Motor neuron (in vitro differentiated cells): ENCODE measurements at places on chromosomes 11 and 22.

DNA sequence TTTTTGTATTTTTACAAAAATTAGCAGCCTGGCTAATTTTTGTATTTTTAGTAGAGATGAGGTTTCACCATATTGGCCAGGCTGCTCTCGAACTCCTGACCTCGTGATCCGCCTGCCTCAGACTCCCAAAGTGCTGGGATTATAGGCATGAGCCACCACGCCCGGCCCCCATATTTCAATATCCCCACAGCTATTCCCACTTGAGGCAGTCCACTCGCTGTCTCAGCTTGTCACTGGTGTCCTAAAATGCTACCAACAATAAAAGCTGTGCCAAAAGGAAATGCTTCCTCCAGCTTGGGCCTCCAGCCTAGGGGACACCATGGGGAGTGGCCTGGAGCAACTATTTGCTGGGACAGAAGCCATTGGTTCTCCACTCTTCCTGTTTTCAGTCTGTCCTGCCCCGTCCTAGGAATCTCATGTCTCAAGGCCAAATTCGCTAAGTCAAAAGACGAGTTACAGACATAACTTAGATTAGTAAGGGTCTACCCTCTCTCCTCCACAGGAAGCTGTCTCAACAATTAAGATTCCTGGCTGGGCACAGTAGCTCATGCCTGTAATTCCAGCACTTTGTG, 7.3 kb upstream of the SPINDOC start:
- ATAC-seq, result no peak

DNA sequence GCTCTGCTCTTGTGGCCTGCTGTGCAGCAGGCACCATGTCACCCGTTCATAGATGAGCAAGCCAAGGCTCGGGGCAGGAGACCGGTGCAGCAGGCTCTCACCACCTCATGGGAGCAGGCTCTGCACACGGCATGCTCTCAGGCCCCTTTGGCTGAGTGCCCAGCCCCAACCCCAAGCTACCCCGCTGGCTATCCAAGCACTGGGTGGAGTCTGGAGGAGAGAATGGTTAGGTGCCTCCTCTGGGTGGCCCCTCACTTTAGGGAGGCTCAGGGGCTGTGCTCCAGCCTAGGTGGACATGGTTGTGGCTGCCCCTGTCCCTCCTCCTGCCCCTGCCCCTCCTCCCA, 199.9 kb downstream of the IGLL1 start:
- no peak for ATAC-seq

DNA sequence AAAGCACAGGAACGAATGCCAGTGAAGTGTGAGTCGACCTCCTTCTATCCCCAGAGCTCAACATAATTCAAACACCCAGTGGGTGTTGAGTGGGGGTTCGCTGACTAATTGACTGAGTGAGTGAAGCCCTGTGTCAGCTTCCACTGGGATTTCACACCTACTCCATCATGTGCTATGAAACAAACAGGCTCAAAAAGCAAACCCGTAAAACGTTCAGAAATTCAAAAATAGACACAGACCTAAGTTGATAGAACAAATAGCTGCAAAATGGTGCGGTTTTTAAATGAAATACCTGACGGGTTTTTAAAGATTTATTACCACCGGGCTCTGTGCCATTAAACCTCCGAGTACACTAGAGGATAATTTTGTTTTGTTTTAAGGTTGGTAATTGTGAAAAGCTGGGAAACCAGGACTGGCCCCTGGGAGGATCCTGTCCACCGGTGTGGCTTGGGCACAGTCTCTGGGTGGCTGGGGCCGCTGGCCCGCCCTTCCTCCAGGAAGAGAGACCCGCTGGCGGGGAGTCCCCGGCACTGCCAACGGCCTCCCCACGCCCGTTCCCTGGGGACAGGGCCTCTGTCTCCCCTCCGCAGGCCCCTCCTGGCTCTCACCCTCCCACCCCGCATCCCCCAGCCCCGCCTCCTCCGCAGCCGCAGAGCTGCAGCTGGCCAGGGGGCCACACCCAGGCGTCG, 13.6 kb downstream of the KCNJ5 start:
- peak; percentile 74 for ATAC-seq

- no peak for ATAC-seq
Measured at GRCh38 chr22:26546282-26546681, 34.0 kb upstream of the TFIP11 start.

DNA sequence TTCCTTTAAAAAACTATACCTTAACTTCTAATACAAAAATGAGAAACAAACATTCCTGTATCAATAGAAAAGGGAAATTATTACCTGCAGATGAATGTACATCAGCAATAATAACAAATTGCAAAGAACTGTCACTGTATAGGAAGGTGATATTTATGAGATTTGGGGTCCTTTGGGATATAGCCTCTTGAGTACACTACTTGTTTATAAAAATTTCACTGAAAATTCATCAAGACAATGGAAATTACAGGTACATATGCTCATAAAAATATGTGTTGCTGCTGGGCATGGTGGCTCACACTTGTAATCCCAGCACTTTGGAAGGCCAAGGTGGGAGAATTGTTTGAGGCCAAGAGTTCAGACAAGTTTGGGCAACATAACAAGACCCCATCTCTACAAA, 34.0 kb upstream of the OR5P2 start:
- no peak for ATAC-seq

DNA sequence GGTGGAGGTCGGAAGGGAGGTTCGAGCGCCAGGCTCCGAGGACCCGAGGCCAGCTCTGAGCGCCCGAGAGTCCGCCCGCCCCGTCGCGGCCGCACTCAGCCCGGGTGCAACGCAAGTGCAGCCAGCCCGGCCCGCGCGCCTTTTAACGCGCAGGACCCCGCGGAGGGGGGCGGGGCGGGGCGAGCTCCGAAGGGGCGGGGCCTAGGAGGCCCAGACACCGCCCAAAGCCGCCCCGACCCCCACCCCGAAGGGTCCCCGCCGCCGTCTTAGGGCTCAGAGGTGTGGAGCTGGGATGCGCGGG, at the start of gene PHOX2A:
Gene PHOX2A (minus strand): TSS at position 117 of the 301 bp plus-strand sequence. CDS start 172 bp downstream, outside the sequence.
- no peak for ATAC-seq

GRCh38 chr22:47592791-47593190, 830.3 kb downstream of the TBC1D22A start:
- no peak for ATAC-seq

- no peak for ATAC-seq
Measured at GRCh38 chr22:49197986-49198704, 629.5 kb downstream of the BRD1 start.

- ATAC-seq, result no peak
Measured at GRCh38 chr22:50204571-50204970, 3.8 kb downstream of the SELENOO start.

GRCh38 chr22:27578937-27579617, 222.5 kb downstream of the MN1 start:
- no peak for ATAC-seq

DNA sequence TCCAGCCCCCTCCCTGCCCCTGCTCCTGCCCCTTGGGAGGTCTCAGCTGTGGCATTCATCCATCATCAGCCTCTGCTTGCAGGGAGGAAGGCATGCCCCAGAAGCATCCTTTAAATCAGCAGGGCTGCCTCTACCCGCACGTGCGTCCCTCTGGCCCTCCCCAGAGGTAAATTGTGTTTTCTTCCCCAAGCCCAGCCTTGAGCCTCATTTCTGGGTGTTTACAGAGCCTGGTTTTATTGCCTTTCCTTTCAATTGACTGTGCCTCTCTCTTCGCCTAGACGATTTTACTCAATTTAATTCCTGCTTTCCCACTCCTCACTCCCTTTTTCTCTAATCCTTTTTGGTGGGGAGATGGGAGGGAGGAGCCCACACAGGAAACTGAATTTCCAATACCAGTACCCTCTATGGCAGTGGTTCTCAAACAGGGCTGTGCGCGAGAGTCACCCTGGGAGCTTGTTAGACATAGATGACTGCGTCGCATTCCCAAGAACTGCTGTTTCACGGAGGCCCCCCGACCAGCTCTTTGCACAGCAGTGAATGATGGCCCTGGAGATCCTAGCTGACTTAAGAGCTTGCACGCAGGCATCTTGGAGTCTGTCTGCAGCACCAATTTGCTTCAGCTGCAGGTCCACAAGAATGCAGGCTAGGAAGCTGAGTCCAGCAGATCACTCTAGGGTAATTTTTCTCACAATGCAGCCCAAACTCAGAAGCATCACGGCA, 15.1 kb upstream of the OAF start:
- peak; percentile 94 for ATAC-seq

DNA sequence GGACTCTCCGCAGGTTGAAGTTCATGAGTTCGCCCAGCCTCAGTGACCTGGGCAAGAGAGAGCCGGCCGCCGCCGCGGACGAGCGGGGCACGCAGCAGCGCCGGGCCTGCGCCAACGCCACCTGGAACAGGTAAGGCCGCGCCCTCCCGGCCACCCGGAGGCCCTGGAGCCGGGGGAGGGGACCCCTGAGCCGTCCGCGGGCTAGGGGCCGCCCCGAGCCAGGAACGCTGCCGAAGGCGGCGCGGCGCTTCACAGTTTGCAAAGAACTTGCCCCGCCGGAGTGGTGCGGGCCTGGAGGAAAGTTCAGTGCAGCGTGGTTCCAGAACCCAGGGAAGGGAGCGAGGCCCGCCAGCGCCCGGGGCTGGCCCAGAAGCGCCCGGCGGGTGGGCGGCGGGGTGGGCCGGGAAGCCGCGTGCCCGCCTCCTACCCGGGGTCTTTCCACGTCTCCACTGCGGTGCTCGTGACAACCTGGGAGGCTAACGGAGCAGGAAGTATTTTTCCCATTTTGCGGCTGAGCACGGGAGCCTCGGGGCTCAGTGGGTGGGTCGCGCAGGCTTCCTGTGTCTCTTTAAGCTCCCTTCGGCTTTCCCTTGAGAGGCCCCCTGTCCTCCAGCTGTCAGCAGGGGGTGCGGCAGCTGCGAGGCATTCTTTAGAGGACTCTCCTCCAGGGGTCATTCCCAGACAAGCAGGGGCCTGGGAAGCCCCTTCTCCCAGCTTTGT, 635 bp downstream of the PRR5 start:
- ATAC-seq, result peak; percentile 42

GRCh38 chr11:33829430-33830141, 55.3 kb upstream of the FBXO3 start:
- ATAC-seq, result peak; percentile 76

DNA sequence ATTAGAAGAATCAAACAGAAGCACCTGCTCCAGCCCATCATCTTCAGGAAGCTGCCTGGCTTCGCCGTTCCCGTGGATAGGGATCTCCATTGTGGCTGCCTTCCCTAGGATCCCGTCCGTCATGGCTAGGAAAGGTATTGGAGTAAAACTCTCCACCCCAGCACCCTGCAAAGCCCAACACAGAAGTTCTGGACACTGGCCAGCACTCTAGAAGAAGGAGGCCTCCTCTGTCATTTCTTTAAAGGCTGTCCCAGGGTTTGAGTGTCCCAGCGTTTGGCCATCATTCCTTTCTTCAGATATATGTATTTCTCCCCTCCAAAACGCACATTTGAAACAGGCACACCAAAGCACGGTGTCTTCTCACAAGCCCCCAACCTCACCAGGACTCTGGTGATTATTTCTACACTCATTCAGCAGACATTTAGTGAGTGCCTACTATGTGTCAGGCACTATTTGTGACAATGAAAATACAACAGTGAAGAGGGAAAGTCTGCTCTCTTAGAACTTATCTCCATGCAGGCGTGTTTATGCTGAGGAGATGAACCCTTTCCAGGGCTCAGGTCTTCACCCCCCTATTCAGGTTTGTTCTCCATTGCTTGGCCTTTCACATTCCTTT, 724 bp downstream of the ARFIP2 start:
- no peak for ATAC-seq

DNA sequence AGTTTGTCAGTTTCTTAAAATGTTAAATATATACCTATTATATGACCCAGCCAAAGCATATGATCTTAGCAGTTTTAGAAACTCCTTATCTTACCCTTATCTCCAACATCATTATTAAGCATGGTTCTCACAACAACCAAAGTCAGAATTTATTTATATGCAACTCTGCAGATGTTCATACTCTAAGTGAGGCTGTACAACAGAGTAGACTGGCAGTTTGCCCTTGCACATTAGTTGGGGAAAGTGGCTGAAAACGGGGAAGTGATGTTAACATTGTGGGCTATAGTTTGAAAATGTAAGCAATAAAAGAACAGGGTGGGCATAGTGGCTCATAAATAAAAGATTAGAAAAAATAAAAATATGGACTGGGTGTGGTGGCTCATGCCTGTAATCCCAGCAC, 49.7 kb downstream of the ATG16L2 start:
- ATAC-seq, result peak; percentile 22

GRCh38 chr11:60906132-60906972, at the start of gene PRPF19:
TSS of gene PRPF19 (minus strand) at chr11:60906585. CDS start at chr11:60906382, 203 bp downstream.
- ATAC-seq, result peak; percentile 95

DNA sequence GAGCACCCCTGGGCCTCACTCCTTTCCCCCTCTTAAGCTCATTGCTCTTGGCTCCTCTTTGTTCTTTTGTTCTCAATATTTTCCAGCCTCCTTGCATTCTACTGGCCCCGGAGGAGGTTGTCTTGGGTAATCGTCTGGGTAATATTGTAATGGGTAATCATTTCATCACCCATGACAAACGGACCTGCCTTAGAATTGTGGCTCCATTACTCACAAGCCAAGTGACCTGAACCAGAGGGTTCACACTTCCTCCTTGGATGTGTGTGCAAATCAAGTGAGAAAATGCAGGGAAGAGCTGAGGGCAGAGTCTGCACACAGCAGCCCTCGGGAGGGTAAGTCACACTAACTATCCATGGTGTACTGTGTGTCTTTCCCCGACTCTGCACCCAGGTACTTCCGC, 305.0 kb downstream of the BUD13 start:
- no peak for ATAC-seq

DNA sequence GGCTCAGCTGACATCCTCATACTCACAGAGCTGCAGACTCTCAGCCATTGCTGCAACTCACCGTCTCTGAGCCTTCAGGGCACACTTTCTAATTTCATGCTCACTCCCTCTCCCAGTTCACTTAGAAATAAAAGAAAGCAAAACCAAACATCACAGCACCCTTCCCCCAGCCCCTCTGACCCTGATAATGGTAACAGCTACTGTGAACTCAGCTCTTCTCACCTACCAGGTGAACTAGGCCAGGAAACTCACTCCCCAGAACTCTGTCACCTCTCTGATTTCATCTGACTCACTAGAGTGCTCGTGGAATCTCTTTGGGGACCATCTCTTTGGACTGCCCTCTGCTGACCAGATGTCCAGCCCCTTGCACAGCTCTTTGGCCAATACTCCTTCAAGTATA, 14.5 kb upstream of the PARVA start:
- ATAC-seq, result no peak

DNA sequence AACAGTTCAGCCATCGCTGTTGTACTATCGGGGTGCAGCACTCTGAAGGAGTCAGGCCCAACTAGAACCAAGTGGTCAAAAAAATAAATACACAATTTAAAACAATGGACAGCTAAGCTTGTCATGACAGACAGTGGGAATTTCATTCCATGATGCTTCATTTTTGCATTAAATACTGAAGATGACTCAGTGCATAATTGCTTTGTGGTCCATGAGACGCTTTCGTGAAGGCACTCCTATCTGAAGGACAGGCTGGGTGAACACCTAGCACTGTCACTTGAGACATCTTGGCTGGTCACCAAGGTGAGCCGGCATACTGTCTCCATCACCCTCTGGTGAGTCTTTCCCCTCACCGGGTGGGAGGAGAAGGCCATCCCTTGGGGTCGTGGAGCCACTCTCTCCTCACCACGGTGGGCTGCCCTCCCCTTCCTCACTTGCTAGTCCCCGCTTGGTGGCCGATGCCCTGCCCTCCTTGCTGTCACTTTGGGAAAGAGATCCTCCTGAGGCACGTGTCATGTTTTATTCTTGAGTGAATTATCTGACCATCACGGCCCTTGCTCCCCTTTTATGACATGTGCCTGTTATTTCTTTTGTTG, 4.9 kb upstream of the TESMIN start:
- ATAC-seq, result no peak
